Stimulated activated memory B cell treated with anti-CD40 and anti-IgM and Interleukin-4, amounts not matched to agents 10 μg/mL and 1 μg/mL and 100 μg/mL, for 72 hours (primary cell): ENCODE measurements at places on chromosomes 7 and 10.

DNA sequence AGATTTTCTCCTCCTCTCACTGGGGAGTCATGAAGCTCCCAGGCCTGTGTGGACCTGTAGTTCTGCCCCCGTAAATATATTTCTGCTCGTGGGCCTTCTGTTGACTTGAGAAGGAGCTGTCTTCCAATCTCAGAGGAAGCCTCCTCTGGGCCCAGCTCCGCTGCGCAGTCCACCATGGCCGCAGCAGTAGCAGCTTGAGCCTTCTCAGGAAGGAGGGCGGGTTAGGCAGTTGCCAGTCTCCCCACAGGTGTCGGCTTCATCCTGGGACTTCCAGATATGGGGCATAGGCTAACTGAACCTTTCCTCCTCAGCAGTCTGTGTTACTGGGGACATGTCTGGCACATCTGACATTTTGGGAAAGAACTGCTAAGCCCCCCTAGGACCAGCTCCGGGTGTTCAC lies 62.9 kb upstream of the TRIM8 start:
- ATAC-seq, result no peak

GRCh38 chr10:69955211-69955805 lies 97.3 kb upstream of the MACROH2A2 start:
- ATAC-seq, result no peak

GRCh38 chr7:48710995-48711394 lies 213.4 kb upstream of the CDC14C start:
- no peak for ATAC-seq

DNA sequence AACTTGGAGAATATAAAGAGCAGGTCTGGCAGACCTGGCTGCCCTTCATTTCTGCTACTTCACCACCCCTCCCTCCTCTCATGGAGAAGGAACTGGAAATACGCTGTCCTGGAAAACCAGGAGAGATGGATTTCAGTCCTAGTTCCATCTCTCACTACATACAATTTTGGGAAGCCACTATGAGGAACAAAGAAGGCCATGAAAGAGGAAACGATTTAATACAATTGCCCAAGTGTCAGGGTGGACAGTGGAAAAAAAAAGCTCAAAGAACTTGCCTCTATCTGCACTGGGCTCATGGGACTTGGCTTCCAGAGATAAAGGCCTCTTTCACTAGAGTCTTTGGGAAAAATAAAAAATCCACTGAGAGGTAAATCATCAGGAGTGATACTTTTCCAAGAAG lies 561.7 kb downstream of the KCNMA1 start:
- no peak for ATAC-seq

- no peak for ATAC-seq
These were observed 56.5 kb downstream of the CCDC71L start for GRCh38 chr7:106604303-106604924.

GRCh38 chr7:15821484-15822427 lies 135.3 kb upstream of the MEOX2 start:
- ATAC-seq, result no peak

- no peak for ATAC-seq
These were observed 1097.3 kb downstream of the KCNMA1 start for GRCh38 chr10:76540331-76540730.

DNA sequence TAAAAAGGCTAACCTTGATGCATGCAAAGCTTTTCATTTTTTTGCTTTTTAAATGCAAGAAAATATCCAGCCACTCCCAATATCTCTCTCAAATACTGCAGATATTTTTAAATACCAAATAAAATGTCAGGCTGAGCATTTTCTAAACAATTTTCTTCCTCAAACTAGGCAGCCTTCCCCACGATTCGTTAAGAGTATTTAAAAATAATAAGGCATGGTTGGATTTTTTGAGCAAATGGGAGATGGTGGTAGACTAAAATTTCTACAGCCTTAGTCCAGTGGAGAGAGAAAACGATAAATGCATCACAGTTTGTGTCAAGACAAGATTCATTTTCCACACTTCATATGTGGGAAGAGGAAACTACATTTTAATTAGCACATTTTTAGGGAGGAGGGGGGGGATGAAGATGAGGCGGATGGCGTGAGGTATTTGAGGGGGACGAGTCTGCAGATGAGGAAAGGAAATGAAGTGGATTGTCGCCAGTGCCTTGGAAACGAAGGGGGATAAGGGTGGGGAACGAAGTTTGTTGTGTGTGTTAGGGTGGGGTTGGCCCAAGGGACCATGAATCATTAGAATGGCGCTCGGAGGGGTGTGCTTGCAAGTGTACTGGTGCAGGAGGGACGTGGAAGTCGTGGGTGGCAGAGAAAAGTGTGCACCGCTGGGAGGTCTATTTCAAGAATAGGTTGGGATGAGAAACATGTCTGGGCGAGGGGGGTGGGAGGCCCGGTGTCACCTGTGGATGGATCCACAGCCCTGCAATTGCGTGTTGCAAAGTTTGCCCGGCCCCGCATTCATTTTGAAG lies 1.2 kb upstream of the ADD3 start:
- ATAC-seq, result no peak

DNA sequence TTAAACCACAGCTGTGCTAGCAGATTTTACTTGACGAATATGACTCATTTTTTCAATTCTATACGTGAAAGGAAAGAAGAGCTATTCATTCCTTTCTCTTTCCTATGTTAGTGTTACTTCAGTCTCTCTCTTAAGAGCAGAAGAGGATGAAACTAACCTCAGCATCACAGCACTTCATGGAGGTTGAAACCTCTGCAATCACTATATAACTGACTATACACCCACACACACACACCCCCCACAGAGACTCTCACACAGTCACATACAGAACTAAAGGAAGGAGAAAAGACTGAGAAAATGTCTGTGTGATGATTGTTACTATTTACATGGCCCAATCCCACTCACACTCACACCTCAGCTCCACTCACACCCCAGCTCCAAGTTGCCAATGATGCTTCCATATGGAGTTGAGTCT lies 104.2 kb downstream of the KIF20B start:
- ATAC-seq, result peak; percentile 43

- ATAC-seq, result no peak
These were observed 213.3 kb upstream of the FZD8 start for GRCh38 chr10:35855155-35855947.

DNA sequence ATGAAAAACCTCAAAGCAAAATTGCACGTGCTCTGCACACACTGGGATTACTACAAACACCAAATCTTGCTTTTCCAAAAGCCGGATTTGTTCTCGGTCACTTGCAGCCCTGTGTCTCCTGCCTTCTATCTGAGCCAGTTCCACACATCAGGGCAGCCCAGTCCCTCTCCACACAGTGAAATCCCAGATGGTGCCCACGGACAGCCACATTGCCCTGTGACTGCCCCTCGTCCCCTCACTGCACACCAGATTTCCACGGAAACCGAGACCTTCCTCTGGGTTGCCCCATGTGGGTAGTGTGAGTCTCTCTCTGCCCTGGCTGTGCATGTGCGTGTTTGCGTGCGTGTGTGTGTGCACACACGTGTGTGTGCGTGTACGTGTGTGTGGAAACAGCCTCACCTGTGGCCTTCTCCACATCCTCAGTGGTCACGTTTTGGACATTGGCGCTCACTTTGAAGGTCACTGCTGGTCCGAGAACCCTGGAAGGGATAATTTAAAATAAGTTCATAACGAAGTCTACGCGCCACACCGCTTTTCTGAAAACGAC lies 506.7 kb downstream of the PTPRN2 start:
- ATAC-seq, result no peak

GRCh38 chr10:123132576-123133477 lies 2.9 kb upstream of the HMX3 start:
- peak; percentile 67 for ATAC-seq

- no peak for ATAC-seq
These were observed 4.6 kb downstream of the HMX3 start for GRCh38 chr10:123140164-123140982.

DNA sequence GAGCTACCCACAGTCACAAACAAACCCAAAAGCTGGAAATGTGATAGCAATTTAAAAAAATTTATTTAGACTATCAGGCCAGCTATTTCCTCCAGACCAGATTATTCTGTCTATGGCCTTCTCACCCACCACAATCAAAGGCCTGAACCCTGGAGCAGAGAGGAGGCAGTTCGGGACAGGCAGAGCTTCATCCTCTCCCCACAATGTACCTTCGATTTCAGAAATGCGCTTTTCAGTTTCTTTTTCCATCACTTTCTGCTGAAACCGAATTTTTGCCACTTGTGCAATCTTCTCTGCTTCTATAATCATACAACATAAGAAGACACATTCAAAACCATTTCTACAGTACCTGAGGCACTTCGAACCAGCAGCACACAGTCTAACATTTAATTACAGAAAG lies 29.9 kb downstream of the ERLIN1 start:
- no peak for ATAC-seq

GRCh38 chr10:71547876-71548846 lies 151.4 kb downstream of the CDH23 start:
- no peak for ATAC-seq

DNA sequence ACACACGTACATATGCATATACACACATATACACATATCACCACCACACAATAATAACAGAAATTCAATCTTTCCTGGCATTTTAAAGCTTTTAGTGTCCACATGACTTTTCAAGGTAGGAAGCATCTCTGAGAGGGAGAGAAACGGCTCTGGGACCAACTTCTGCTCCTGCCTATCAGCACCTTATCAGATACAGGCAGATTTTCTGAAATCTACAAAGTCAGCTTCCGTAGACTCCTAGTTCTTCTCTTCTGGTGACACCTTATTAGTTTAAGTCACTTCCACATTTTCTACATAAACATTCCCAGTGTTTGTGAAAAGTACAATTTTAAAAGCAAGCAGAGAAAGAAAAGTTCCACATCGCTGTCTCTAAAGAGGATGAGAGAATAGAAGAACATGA lies 74.5 kb downstream of the ZNF22 start:
- no peak for ATAC-seq

- ATAC-seq, result no peak
These were observed 4.8 kb upstream of the RAPGEF5 start for GRCh38 chr7:22361795-22362194.

- ATAC-seq, result peak; percentile 18
These were observed 25.5 kb upstream of the KNDC1 start for GRCh38 chr10:133134411-133135115.

DNA sequence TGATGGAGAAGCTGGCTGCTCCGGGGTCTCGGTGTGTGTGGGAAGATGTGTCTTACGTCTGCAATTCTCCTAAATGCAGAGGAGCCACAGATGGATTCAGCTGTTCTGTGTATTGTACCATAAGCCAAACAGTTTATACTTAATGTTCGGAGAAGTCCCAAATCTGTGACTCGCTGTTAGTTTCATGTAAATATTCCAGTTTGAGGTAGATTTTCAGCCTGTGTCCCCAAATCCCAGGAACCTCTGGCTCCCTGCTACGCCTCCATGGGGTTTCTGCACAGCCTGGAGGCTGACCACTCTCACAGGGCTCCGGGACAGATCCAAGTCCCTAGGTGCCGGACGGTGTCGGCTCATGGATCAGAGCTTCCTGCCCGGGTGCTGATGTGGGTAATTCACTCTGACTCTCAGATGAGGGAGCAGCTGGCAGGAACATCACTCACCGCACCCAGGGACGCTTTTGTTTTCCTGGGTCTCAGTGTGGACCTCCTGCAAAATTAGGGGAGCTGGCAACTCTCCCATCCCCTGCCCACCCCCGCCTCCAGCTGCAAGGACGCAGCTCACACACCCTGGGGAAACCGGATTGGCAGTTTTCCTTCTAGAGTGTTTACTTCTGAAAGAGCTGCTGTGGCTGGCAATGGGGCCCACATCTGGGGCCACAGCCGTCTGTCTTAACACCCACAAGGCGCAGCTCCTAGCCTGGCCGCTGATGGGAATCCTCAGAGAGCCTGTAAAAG lies 421.1 kb upstream of the FOXK1 start:
- no peak for ATAC-seq

GRCh38 chr10:97102441-97102840 lies 83.3 kb downstream of the SLIT1 start:
- ATAC-seq, result no peak

DNA sequence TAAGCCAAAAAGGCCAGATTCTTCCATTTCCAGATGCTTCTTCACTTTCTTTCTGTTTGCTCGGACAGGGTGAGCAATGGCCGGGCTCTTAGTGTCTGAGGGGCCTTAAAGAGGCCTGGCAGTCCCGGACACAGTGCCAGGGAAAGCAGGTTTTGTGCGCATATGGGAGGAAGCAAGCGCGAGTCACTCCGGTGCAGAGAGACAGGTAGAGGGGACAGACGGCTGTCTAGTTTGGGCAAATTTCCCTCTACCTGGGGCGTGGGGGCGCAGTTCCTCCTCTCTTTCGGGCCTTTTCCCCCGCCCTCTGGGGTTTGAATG lies 4.7 kb downstream of the NEUROD6 start:
- ATAC-seq, result no peak

DNA sequence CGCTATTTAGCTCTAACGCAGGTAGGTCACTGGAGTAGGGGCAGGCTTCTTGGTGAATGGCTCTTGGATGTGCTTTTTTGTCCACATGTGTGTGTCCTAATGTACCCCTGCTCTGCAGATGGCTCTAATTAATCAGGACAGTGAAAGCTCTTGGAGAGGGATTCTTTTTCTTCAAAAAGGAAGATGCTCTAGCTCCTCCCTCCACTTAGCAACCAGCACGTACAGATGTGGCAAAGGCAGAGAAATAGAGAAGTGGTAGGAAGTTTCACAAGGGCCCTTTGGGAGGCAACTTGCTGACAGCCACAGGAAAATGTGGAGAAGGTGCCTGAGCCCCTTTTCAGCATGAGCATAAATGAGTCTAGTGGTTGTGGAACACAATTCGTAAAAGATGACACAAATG lies 221.7 kb downstream of the PLXNA4 start:
- no peak for ATAC-seq

DNA sequence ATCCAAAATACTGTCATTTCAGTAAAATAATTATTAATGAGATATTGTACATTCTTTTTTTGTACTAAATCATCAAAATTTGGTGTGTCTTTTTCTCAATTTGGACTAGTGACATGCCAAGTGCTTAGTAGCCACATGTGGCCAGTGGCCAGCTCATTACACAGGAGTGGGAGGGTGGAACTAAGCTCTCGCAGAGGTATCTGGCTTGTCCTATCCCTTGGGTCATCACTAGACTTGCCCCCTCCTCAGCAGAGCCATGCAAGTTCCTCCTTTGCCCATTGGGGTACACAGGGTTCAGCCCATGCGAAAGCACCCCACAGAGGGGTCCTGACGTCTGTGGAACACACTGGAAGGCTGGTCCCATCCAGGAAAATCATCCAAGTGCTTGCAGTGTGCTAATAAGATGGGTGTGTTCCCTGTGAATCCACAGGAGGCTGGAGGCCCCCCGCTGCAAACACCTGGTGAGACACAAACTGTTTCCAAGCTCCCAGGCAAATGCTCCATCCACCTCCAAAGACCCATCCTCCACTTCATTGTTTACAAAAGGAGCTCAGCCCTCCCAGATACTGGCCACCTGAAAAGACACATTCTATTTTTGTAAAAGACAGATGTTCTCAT lies 1.3 kb downstream of the ARHGAP22 start:
- no peak for ATAC-seq
